ENCODE measurements at places on chromosomes 12 and 14. TPM values are rescaled to one million over a fixed set of nuclear protein-coding genes. Genes with fewer than 3 reads are reported as not detected.
A peak's percentile ranks its signal among the peaks of the same experiment; 100 is the strongest.

GRCh38 chr14:20706657-20707355 lies 18.2 kb downstream of the ANG start:
- no peak overlapping the region for H3K4me3 ChIP-seq
- H3K36me3 ChIP-seq, result no peaks in the 10 kb centered on the region
- no peak for DNase-seq
- peak overlapping the region; percentile 84 for H3K27ac ChIP-seq

DNA sequence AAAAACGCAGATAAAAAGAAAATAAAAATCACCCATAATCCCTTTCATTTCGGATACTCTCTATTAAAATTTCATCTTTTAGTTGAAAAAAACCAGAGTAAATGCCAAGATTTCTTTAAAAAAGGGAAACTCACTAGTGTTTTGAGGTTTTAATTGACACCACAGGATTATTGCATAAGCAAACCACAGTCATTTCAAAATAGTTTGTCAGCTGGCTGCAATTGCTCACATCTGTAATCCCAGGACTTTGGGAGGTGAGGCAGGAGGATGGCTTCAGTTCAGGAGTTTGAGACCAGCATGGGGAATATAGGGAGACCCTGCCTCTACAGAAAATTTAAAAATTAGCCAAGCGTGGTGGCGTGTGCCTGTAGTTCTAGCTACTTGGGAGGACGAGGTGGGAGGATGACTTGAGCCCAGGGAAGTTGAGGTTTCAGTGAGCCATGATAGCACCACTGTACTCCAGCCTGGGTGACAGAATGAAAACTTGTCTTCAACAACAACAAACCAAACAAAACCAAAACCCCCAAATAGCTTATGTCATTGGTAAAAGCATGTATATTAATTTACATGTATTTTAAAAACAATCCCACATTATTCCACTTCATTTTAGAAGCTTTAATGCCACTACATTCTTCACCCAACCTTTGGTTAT lies 48.8 kb downstream of the SYNE2 start:
- peaks cover 4% of the 10 kb centered on the region for H3K27me3 ChIP-seq
- no peak overlapping the region for H3K4me3 ChIP-seq
- H3K4me1 ChIP-seq, result peaks cover 6% of the 10 kb centered on the region
- H3K36me3 ChIP-seq, result no peaks in the 10 kb centered on the region
- H3K27ac ChIP-seq, result no peak overlapping the region

- no peak overlapping the region for H3K4me3 ChIP-seq
- H3K4me1 ChIP-seq, result peaks cover 24% of the 10 kb centered on the region
- DNase-seq, result no peak
- no peaks in the 10 kb centered on the region for H3K36me3 ChIP-seq
These were observed 3.2 kb downstream of the MGST1 start for GRCh38 chr12:16350682-16351081.

DNA sequence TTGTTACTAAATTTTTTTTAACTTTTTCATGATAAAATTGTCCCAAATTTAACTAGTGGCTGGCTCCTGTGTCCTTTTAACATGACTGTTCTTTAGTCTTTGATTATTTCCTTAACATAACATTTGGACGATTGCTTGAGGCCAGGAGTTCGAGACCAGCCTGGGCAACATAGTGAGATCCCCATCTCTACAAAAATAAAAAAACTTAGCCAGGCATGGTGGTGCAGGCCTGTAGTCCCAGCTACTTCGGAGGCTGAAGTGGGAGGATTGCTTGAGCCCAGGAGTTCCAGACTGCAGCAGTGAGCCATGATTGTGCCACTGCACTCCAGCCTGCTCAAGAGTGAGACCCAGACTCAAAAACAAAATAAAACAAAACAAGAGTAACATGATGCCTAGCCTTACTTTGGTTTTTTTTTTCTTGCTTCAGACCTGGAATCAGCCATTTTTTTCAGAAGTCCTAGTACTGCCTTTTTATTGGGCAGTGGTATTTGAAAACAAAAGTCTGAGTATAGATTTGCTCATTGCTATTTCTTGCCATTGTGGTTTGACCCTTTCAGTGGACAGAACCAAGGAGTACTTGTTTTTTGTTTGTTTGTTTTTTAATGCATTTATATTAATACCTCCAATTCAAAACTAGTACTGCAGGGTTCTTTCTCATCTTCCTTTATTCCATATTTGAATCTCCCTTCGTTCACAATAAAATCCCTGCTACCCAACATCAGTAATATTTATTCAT lies 4.8 kb downstream of the TOGARAM1 start:
- peaks cover 8% of the 10 kb centered on the region for H3K27me3 ChIP-seq
- no peak overlapping the region for H3K27ac ChIP-seq
- no peak for DNase-seq
- H3K4me1 ChIP-seq, result peaks cover 40% of the 10 kb centered on the region

The ZNF410 gene
- total RNA-seq, result 39.0 TPM

Data from endothelial cell (in vitro differentiated cells).